Cardiac fibroblast (primary cell): ENCODE measurements at places on chromosomes 4 and X.
A peak's percentile ranks its signal among the peaks of the same experiment; 100 is the strongest.

DNA sequence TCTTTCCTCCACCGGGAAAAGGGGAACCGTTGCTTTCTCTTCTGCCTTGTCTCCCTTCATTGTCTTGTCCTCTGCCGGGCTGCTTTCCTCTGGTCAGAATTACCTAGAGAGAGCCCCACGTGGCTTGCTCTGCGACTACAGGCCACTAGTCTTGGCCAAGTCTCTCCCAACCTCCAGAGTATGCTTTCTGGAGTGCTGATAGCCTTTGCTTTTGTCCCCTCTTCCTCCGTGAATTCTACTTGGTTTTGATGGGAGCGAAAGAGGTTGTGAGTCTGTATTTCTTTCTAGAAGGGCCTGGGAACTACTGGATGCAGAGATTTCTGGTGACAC is 5.3 kb upstream of the POU4F2 start:
- DNase-seq = no peak

- peak; percentile 44 for DNase-seq
Observed at GRCh38 chrX:153688911-153689590, 1.3 kb downstream of the SLC6A8 start.

DNA sequence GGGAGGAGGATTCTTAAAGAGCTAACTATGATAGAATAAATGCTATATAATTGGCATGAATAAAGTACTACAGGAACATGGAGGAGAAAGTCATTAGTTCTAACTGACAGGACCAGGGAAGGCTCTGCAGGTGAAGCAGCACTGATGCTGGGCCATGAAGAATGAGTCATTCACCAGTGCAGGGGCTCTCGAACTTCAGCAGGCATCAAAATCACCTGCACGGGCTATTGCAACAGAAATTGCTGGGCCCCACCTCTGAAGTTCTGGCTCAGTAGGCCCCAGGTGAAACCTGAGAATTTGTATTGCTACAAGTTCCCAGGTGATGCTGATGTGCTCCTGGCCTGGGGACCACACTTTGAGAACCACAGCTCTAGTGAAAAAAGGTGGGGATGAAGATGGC is 33.7 kb downstream of the TMEM150C start:
- DNase-seq = no peak

- no peak for DNase-seq
Observed at GRCh38 chr4:125529071-125529470, 214.3 kb downstream of the FAT4 start.

DNA sequence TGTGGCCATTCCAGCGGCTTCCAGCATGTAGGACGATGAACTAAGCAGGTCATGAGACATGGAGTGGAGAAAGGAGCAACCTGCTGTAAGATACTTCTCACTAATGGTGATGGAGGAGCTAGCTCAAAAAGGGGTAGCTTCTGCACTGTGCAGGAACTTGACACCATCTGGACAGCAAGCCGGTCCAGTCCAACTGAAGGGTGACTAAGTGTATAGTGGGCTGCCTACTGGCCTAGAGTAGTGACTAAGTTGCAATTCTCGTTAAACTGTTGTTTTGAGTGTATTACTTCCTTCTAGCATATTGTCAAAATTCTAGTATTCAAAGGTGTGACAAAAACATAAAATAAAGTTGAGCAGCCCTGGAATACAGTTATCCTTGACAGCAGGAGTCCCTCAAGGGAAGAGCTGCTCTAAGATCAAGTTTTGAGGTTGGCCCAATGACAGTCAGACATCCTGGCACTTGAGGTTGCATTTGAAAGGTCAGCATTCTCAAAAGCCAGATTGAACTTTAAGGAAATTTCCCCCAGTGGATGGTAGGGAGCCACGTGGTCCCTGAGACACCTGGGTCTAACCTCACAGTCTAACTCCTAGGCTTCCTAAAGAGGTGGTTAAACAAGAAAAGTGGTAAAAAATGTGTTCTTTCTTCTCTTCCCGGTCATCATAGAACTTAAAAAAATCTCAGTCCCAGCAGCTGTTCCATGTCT is 8.0 kb downstream of the CETN2 start:
- no peak for DNase-seq

DNA sequence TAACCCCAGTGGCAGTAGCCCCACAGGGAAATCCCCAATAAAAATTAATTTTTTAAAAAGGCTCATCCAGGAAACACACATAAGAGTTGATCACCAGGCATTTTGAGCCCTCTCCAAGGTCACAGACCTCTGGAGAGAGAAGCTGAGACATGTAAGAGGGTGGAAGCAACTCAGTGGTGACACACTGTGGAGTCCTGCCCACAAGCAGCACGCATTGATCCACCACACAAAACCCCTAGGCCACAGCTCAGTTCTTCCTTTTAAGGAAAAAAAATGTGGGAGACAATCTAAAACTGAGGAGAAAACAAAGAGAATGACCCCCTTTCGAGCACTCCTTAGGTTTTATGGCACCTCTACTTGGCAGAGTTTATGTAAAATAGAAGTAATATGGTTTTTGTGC is 71.7 kb upstream of the S100G start:
- peak; percentile 70 for DNase-seq

GRCh38 chrX:134658002-134658759 is at the start of gene PLAC1:
Gene PLAC1, minus strand, starts transcription at chrX:134658471. Its CDS starts 91,789 bp downstream, at chrX:134566682.
- no peak for DNase-seq

DNA sequence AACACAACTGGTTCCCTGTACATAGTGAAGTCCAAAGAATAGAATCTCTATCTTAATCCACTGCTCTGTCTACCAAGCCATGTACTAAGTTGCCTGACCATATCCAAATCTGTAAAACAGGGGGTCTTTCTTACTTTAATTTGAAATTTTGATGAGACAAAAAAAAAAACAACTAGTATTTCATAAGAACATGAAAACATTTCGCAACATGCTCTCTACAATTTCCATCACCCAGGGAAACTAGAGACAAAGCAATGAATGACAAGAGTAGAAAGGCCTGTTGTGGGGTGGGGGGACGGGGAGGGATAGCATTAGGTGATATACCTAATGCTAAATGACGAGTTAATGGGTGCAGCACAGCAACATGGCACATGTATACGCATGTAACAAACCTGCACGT is 279.9 kb downstream of the PPP3CA start:
- peak; percentile 17 for DNase-seq

- no peak for DNase-seq
Observed at GRCh38 chrX:2888309-2888708, 40.8 kb downstream of the ARSD start.

GRCh38 chrX:48509619-48510018 is 827 bp downstream of the PORCN start:
- DNase-seq = no peak

- no peak for DNase-seq
Observed at GRCh38 chr4:17583276-17583675, 6.3 kb downstream of the LAP3 start.

GRCh38 chrX:44317181-44317580 is 26.3 kb downstream of the EFHC2 start:
- DNase-seq = no peak

- no peak for DNase-seq
Observed at GRCh38 chr4:1152290-1152689, 20.1 kb downstream of the SPON2 start.

DNA sequence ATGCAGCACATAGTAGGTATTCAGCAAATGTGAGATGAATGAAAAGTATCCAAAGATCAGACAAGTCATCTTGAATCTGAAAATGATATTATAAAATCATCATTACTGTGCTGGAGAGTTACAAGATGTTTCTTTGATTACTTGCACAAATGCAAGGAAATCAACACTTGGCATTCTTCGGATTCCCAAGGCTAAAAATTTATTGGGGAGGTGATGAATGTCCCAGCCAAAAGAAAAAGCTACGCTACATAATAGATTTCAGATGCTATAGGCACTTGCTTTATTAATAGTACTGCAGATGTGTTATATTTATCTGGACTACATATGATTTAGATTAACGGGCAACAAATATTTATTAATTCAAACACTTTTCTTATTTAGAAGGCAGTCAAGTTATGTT is 286.7 kb upstream of the TENM3 start:
- DNase-seq = peak; percentile 3

DNA sequence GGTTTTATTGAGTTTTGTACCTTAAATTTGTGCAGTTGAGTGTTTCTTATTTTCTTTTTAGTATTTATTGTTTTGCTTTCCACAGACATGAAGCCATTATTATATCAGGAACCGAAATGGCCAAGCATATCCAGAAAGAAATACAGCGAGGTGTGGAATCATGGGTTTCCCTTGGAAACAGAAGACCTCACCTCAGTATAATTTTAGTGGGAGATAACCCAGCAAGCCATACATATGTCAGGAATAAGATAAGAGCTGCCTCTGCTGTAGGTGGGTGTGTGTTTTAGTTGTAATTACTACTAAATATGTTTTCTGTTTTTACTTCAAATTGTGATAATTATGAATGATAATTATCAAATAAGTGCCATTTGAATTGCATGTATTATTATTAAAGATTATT is 16.5 kb downstream of the MTHFD2L start:
- no peak for DNase-seq

DNA sequence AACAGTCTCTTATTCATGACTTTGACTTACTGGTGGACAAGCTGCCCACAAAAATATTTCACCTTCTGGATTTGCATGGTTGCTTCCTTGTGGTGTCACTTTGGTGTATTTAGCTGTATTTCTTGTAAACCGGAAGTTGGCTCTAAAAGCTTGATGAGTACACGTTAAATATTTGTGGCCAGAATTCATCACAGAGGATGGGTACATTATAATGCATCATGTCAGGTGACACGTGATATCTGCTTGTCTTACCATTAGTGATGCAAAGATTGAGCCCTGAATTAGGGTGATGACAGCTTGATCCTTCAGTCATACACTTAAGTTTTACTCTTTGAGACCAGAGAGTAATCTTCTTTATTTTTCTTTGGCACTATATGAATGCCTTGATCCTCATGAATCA is 188.3 kb upstream of the RPS6KA3 start:
- peak; percentile 9 for DNase-seq

DNA sequence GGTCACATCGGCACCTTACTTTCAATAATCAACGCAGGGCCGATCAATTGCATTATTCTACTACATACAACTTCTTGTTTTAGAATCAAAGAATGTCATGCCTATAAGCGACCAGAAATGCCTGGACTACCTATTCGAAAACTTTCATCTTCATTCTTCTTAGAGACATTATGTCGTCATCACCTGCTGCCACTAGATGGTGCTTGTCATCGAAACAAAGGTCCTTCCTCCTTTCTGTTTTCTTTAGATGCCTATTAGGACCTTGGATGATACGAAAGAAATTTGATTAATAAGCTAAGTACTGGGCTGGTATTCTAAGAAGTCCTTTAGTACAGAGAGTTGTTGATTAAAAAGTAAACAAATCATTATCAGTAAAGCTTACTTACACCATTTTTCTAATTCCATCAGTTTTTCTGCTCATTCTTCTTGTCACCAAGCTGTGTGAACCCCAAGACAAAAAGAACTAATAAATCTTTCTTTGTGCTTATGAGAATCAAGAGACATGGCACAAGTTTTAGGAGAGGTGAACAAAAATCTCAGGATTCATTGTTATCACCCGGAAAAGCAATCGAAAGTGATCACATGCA is 154.5 kb upstream of the SLC4A4 start:
- DNase-seq = peak; percentile 73

DNA sequence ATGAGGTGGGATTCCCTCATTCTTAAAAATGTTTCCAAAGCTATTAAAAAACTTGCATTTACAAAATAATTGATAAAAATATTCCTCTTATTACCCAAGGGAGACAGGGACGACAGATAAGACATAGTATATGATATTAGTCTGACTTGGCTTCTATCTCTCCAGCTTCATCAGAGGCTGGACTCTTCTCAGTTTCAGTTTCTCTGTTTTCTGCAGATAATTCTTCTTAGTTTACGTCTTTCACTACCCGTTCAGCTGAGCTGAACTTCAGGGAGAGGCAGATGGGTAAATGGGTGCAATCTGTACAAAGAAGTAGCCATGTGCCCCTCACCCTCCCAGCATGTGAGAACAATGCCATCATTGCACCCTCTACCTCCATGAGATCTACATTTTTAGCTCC is 214.0 kb upstream of the SLIT2 start:
- DNase-seq = peak; percentile 6

DNA sequence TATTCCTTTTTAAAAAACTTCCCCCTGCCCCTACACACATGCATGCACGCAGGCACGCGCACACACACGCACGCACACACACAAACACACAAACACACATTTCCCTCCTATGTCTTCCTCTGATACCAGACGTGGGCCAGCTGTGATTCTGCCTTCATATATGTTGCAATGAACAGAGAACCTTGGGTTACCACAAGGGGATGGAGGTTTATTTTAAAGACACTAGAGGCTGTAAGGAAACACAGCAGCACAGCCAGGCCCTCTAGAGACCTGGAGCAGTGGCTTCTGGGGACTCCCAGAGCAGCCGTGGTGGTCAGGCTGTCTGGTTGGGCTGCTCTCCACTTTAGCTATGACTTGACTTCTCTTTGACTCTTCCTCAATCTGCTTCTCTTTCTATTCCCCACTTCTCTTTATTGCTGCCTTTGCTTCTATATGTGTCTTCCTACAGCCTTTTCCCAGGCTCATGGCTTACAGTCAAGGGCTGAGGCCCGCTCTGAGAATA is 3.2 kb upstream of the TLR10 start:
- no peak for DNase-seq

- DNase-seq = peak; percentile 0
Observed at GRCh38 chrX:134148172-134148692, 88.8 kb upstream of the CCDC160 start.

- no peak for DNase-seq
Observed at GRCh38 chr4:126610933-126611332, 1021.8 kb upstream of the INTU start.

DNA sequence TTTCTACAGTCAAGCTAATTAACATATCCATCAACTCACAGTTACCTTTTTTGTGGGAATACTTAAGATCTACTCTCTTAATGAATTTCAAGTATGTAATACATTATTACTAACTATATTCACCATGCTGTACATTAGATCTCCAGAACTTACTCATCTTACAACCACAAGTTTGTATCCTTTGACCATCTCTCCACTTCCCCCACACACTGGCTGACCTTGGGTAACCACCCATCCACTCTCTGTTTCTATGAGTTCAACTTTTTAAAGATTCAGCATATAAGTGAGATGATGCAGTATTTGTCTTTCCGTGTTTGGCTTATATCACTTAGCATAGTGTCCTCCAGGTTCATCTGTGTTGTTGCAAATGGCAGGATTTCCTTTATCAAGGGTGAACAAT is 30.5 kb upstream of the MAGED1 start:
- no peak for DNase-seq

DNA sequence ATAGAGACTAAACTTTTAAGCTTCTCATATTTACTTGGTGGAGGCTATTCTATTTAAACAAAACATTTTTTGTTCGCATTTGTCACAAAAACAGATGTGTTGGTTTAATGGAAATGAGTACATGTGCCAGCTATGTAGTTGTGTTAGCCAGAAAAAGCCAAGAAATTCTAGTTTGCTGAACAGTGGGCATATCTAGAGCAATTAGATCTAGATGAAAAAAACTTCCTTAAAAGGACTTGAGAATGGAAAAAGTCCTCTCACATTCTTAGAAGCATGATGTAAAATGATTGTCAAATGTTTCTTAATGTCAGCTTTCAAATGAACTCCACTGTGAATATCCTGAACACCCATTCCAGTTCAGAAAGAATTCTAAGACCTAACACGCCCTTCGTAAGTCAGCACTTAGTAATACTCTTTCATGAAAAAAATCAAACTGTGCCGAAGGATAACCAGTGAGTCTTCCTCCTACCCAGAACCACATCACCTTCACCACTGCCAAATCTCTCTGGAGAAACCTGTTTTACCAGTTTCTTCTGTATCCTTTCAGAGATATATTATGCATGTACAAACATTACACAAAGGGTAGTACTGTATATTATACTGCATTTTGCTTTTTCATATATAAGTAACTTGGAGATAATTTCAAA is 28.2 kb downstream of the PHKA1 start:
- DNase-seq = no peak
